ENCODE measurements at places on chromosomes 16 and 17. TPM values are rescaled to one million over a fixed set of nuclear protein-coding genes. Genes with fewer than 3 reads are reported as not detected.
A peak's percentile ranks its signal among the peaks of the same experiment; 100 is the strongest.

DNA sequence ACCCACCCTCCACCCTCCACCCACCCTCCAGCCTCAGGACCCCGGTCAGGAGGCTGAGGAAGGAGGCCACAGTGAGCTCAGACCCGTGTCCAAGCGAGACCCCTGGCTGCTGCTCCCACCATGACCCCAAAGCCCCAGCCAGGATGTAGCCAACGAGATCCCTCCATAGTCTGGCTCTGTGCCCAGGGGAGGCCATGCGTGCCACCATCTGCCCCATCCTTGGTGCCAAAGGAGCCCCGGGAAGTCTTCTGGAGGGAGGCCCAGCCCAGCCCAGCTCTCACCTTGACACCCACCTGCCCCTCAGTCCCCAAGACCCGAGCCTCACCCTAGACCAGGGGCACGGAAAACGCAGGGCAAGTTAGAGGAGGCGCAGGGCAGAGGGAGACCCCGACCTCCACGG is 34.2 kb downstream of the PIEZO1 start:
- no peak for DNase-seq

DNA sequence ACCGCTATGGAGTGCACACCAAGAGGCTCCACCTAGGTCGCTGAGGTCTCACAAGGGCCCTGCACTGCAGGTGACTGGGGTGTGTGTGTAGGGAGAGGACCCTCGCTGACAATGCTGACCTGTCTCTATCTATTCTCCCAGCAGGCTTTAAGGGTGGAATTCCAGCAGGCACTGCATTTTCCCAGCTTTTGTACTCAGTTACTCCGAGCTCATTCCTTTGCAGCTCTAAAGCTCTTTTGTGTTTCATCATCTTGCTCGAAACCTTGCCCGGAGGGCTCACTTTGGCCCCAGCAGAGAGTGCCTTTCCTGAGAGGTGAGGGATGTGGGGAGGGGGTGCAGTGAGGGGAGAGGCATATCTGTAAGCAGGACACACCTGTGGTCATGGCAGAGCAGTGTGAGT is 39.3 kb downstream of the SMPD3 start:
- no peak for DNase-seq

DNA sequence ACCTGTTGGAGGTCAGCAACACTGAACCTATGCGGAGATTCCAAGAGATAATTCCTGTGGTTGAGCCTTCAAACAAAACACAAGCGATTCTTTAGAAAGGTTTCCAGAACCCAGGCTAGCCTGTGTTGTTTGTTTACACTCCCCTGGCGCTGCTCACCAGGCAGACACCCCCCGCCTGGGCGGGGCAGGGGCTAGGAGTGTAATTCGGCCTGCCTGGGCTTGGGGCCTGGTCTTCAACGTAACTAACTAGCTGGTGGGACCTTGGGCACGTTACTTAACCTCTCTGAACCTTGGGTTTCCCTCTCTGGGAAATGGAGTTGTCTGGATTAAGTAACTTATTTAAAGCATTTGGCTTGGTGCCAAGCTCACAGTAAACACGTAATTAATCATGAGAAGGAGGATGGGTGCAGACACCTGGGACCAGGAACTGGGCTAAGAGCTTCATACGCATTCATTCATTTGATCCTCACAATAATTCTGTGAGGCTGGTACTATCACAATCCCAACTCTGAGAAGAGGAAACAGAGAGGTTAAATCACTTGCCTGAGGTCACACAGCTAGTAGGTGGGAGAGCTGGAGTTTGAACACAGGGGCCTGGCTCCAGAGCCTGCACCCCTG is 7.6 kb upstream of the ARHGAP27 start:
- DNase-seq: no peak

- DNase-seq: no peak
Observed at GRCh38 chr17:36746381-36747053, 145.1 kb downstream of the MRM1 start.

- DNase-seq: no peak
Observed at GRCh38 chr16:15483857-15484256, 49.5 kb downstream of the BMERB1 start.

DNA sequence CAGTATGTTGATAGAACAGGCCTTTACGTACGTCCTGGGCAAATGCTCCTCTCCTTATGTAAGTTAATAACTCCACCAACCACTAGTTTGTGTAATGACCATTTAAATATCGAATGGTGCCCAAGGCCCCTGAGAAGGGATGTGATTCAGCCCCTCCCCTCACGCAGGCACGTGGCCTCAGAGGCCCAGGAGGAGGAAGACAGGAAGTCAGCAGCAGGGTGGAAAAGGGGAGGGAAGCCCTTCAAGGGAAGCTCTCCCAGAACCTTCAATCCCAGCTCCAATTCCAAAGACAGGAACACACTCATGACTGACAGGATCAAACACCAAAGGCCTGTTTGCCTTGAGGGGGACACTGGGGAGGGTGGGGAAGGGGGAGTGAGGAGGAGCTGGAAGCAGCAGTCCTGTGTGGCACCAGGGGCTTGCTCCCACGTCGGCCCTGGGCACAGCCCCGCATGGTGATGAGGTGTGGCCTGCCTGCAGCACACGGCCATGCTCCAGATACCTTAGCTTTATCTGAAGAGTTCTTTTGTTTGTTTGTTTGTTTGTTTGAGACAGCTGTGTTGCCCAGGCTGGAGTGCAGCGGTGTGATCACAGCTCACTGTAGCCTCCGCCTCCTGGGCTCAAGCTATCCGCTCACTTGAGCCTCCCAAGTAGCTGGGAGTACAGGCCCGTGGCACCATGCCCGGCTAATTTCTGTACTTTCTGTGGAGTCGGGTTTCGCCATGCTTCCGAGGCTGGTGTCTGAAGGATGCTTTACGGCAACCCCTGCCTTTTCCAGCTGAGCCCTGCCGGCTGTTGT is 105.0 kb downstream of the ZNF778 start:
- DNase-seq: no peak

DNA sequence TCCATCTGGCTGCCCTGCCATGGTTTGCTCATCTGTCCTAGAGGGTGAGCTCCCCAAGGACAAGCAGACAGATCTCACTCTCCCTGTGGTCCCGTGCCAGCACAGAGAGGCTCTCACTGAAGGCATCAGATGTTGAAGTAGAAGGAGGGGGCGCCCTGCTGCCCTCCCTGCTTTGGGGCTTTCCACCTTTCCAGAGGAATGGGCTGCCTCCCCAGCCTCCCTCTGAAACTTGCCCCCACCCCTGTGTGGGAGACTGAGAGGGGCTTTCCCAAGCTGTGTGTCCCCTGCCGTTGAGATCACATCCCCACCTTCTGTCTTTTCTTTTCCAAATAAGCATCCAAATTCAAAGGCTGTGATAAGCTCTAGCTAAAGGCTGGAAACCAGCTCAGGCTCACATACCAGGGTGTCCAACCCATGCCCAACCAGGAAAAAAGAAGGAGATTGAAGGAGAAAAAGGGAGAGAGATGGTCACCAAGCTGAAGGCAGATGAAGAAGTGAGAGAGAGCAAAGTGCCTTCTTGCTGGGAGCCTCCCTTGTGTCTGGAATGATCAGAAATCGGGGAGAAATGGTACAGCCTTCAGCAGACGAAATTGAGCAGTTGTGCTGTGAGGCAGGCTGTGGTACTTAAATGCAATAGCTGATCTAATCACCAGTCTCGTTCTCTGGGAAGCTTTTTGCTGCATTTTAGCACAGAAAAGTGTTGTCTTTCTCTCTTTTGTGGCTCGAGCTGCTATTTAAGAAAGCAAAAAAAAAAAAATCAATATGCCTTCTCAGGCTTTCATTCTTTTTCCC is 145.9 kb upstream of the LHX1 start:
- no peak for DNase-seq

GRCh38 chr17:4506175-4506813 is 7.6 kb downstream of the SPNS2 start:
- DNase-seq: no peak

DNA sequence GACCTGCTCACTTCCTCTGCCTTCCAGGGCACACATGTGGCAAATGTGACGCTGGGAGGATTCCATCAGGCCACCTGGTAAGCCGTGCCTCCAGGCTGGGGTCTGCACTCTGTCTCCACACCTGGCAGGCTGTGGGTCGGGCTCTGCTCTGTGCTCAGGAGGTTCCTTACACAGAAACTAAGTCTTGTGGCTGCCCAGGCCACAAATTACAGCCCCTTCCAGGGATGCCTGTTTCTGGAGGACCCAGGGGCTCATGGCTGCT is 58.2 kb downstream of the RMI2 start:
- DNase-seq: no peak

The CACNG3 gene
- not detected for polyA plus RNA-seq

The CBX8 gene
- polyA plus RNA-seq: 9.2 TPM

- DNase-seq: peak; percentile 52
Observed at GRCh38 chr17:45948881-45949624, 50.0 kb upstream of the STH start.

The ITGB3 gene
- 20.7 TPM for polyA plus RNA-seq

The RHBDF1 gene
- polyA plus RNA-seq: 42.0 TPM

GRCh38 chr16:11024333-11025053 is 80.1 kb downstream of the CLEC16A start:
- DNase-seq: no peak

The TAOK1 gene
- 49.5 TPM for polyA plus RNA-seq

- DNase-seq: no peak
Observed at GRCh38 chr17:60656499-60656898, 21.2 kb upstream of the BCAS3 start.

DNA sequence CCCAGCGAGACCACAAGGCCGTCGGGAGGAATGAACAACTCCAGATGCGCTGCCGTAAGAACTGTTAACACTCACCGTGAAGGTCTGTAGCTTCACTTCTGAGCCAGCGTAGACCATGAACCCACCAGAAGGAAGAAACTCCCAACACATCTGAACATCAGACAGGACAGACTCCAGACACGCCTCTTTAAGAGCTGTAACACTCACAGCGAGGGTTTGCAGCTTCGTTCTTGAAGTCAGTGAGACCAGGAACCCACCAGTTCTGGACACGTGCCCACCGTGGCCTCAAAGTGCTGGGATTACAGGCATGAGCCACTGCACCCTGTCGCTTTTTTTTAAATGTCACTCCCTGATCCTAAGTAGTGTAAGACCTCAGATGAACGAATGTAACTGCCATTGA is 17.3 kb downstream of the KPNA2 start:
- DNase-seq: no peak

The PRSS22 gene
- 7.6 TPM for polyA plus RNA-seq

- no peak for DNase-seq
Observed at GRCh38 chr17:14046978-14047377, 22.3 kb upstream of the COX10 start.

DNA sequence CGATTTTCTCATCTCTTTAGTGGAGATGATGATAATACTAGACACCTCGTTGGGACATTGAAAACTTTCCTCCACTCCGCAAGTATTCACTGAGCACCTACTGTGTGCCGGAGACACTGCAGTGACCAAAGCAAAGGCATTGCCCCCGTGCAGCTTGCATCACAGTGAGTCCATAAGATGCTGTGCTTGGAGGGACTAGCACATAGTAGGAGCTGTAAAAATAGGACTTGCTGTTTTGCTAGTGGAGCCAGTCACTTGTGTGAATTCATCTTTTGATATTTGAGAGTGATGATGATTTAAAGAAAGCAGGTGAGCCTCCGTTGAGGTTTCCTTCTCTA is 5.3 kb upstream of the MAP2K3 start:
- DNase-seq: no peak

GRCh38 chr17:42202159-42202558 is 7.9 kb upstream of the GHDC start:
- DNase-seq: no peak

GRCh38 chr17:55764610-55765009 is 13.8 kb downstream of the PCTP start:
- DNase-seq: no peak

- DNase-seq: no peak
Observed at GRCh38 chr17:75576661-75577060, 10.9 kb upstream of the MYO15B start.

GRCh38 chr16:80573700-80574120 is 32.9 kb downstream of the DYNLRB2 start:
- no peak for DNase-seq

All from left renal pelvis (tissue), 4 donors.